ENCODE measurements at places on chromosomes 1 and 21. TPM values are rescaled to one million over a fixed set of nuclear protein-coding genes. Genes with fewer than 3 reads are reported as not detected.

- H3K4me1 ChIP-seq: peaks cover 43% of the 10 kb centered on the region
- peaks cover 27% of the 10 kb centered on the region for H3K27me3 ChIP-seq
- no peak overlapping the region for H3K4me3 ChIP-seq
- DNase-seq: no peak
- H3K27ac ChIP-seq: no peak overlapping the region
Observed at GRCh38 chr1:34790985-34791384, 1.8 kb upstream of the GJA4 start.

DNA sequence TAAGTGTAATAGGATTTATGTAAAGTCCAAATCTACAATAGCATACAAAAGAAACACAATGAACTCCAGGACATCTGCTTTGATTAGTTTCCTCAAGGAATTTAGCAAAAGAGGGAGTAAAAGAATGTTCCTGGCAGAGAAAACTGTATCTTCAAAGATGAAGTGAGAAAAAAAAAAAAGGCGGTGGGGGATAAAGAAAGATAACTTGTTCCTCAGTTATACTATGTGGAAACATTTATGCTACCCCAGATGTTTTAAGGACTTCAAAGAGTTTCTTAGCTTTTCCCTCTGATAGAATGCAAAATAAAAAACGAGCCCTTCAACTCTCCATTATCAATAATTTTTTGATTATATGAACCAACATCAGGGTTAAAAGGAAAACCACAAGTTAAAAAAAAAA is 908.9 kb upstream of the ADGRL2 start:
- no peak for DNase-seq
- H3K4me3 ChIP-seq: no peak overlapping the region
- no peak overlapping the region for H3K27ac ChIP-seq
- H3K36me3 ChIP-seq: no peaks in the 10 kb centered on the region
- peaks cover 6% of the 10 kb centered on the region for H3K4me1 ChIP-seq
- peaks cover 14% of the 10 kb centered on the region for H3K27me3 ChIP-seq

DNA sequence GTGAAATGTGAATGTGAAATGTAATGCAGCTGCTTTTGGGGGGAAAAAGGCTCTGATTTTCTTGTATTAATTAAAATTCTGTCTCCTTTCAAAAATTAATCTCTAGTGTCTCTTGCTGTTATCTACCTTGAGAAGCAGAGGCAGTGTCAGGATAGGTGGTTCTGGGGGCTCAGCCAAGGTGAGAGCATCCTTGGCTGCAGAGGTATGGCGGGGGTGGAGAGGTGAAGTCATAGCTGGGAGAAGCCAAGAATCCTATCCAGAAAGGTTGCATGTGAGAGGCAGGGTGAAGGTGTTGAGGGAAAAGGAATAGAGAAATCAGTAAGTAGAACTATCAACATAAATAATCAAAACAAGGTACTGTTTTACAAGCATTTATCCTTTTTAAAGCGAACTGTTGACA is 181.2 kb downstream of the CACNA1E start:
- H3K4me1 ChIP-seq: no peaks in the 10 kb centered on the region
- H3K4me3 ChIP-seq: no peak overlapping the region
- H3K27me3 ChIP-seq: peaks cover 4% of the 10 kb centered on the region
- no peaks in the 10 kb centered on the region for H3K36me3 ChIP-seq

GRCh38 chr21:44986471-44987291 is 46.9 kb downstream of the SLX9 start:
- H3K4me3 ChIP-seq: no peak overlapping the region
- peaks cover 4% of the 10 kb centered on the region for H3K4me1 ChIP-seq
- peaks cover 4% of the 10 kb centered on the region for H3K27me3 ChIP-seq
- no peak overlapping the region for H3K27ac ChIP-seq
- DNase-seq: no peak

GRCh38 chr1:21752186-21752585 is 30.8 kb downstream of the USP48 start:
- no peak for DNase-seq
- no peak overlapping the region for H3K4me3 ChIP-seq
- H3K4me1 ChIP-seq: no peaks in the 10 kb centered on the region
- peaks cover 21% of the 10 kb centered on the region for H3K36me3 ChIP-seq

- H3K36me3 ChIP-seq: no peaks in the 10 kb centered on the region
- peaks cover 5% of the 10 kb centered on the region for H3K27me3 ChIP-seq
- H3K27ac ChIP-seq: no peak overlapping the region
- H3K4me1 ChIP-seq: peaks cover 32% of the 10 kb centered on the region
Observed at GRCh38 chr1:216905781-216906180, 182.6 kb upstream of the ESRRG start.

The OLFML3 gene
- 12.9 TPM for total RNA-seq

The MAP3K21 gene
- 13.1 TPM for total RNA-seq

The SLC1A7 gene
- not detected for total RNA-seq

The AKNAD1 gene
- not detected for total RNA-seq

The IFNAR1 gene
- 19.6 TPM for total RNA-seq
